Occipital lobe (tissue), 3 donors: ENCODE measurements at places on chromosomes 2 and 18. TPM values are rescaled to one million over a fixed set of nuclear protein-coding genes. Genes with fewer than 3 reads are reported as not detected.

DNA sequence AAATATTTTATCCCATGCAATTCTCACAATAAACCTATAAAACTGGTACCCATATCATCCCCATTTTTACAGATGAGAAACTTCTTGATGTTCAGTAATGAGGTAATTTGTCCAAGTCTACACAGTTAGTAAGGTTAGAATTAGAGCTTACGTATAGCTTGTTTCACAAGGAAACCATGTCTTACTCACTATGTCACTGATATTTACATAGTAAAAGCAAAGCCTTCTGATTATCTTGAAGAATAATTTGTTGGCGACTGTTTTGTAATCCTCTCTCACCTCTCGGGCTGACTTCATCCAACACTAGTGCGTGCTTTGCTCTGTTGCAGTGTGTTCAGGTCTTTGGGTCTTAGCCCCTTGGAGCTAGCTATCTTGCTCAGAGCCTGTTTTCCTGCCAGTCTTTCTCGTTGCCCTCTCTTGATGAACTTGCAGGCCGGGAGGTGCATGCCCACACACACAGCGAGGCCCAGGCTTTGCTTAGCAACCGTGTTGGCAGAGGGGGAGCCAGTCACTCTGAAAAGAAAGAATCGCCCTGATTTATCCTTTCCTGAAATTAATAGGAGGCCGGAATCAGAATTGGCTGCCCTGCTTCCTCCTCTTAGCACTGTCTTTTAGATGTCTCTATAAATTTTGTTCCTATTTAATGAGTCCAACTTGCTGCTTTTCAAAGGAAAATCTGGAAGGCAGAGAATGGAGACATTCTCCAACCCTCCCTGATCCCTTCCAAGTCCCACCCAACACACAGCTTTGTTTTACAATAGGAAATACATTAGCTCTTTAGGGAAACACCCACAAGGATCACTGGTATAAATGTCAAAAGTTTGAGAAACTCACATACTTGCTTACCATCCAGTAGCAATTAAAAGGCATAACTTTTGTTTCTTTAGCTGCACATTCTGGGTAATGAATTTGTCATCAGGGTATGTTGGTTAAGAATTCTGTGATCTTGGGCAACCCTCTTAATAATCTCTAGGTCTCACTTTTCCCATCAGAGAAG is 97.6 kb upstream of the SEC11C start:
- DNase-seq: peak; percentile 19

GRCh38 chr18:55328301-55328700 is 259.7 kb downstream of the TCF4 start:
- DNase-seq: no peak

DNA sequence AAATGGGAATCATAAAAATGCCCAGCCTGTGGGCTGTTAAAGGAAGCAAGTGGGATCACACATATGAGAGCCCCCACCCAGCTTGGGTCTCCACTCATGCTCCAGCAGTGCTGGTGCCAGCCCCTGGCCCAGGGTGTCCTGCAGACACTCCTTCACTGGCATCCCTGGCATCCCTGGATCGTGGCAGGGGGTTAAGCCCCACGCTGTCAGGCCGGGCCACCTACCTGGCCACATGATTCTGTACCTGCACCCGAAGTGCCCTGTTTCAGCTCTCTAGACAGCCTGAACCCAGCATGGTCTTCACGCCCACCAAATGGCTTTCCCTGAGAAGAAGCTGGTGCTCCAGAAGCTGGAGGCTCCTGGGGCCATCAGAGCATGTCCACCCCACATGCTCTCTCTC is 137.4 kb downstream of the INHBB start:
- DNase-seq: no peak

Gene HOXD1
- not detected for total RNA-seq

Gene ZC3H6
- total RNA-seq: 30.4 TPM
